ENCODE measurements at places on chromosomes 4 and X. TPM values are rescaled to one million over a fixed set of nuclear protein-coding genes. Genes with fewer than 3 reads are reported as not detected.

The FAM47E gene
- total RNA-seq = not detected

The EGFL6 gene
- total RNA-seq = not detected

The CRLF2 gene
- 1.8 TPM for total RNA-seq

The LONRF3 gene
- 3.2 TPM for total RNA-seq

The PPP1R2C gene
- not detected for total RNA-seq

The SUPT20HL2 gene
- not detected for total RNA-seq

The RAB9B gene
- 0.05 TPM for total RNA-seq

The GSPT2 gene
- 8.5 TPM for total RNA-seq

The GAR1 gene
- total RNA-seq = 48.4 TPM

The USP9X gene
- total RNA-seq = 27.4 TPM

The OPRPN gene
- total RNA-seq = not detected

The BMPR1B gene
- 7.9 TPM for total RNA-seq

The SPANXN3 gene
- total RNA-seq = not detected

The GYPE gene
- total RNA-seq = not detected

The CXorf51B gene
- total RNA-seq = not detected

The BRCC3 gene
- total RNA-seq = 30.4 TPM

The MGARP gene
- total RNA-seq = 0.85 TPM

The CACNA1F gene
- total RNA-seq = not detected

The MAGEB17 gene
- not detected for total RNA-seq

The OPHN1 gene
- total RNA-seq = 1.7 TPM

The SLC10A4 gene
- 8.0 TPM for total RNA-seq

The CXCL1 gene
- 16.6 TPM for total RNA-seq

The MSL3 gene
- 21.9 TPM for total RNA-seq

The ASB12 gene
- not detected for total RNA-seq

The TMEM150C gene
- total RNA-seq = 0.89 TPM

The KIT gene
- total RNA-seq = not detected

The GNRHR gene
- not detected for total RNA-seq

The WDFY3 gene
- total RNA-seq = 11.1 TPM

The GPM6B gene
- total RNA-seq = not detected

The HAND2 gene
- 0.35 TPM for total RNA-seq

The WDR17 gene
- 1.8 TPM for total RNA-seq

The ARL9 gene
- not detected for total RNA-seq

The TKTL1 gene
- not detected for total RNA-seq

The FGF2 gene
- total RNA-seq = 32.5 TPM

The ARX gene
- total RNA-seq = 0.12 TPM

The CCSER1 gene
- not detected for total RNA-seq

The KCND1 gene
- total RNA-seq = 1.2 TPM

The GPRASP2 gene
- total RNA-seq = 5.6 TPM

The ITGB1BP2 gene
- total RNA-seq = 0.81 TPM

The CTAG2 gene
- not detected for total RNA-seq

The LEF1 gene
- total RNA-seq = not detected

The VCX2 gene
- not detected for total RNA-seq

The BEND4 gene
- total RNA-seq = not detected

The ENPP6 gene
- not detected for total RNA-seq

The TEX28 gene
- total RNA-seq = not detected

The IL21 gene
- not detected for total RNA-seq

The FHIP1A gene
- total RNA-seq = 0.22 TPM

The PAGE2B gene
- total RNA-seq = not detected

The PDK3 gene
- total RNA-seq = 5.4 TPM

The HERC5 gene
- total RNA-seq = 5.2 TPM

The CFI gene
- 0.72 TPM for total RNA-seq

The PITX2 gene
- total RNA-seq = 1.6 TPM

The NAP1L5 gene
- 2.4 TPM for total RNA-seq

All from A549 treated with DMSO at 1 μM for 4 hours (cell line).